GM13977 (cell line): ENCODE measurements at places on chromosomes 5 and 9.
A peak's percentile ranks its signal among the peaks of the same experiment; 100 is the strongest.

DNA sequence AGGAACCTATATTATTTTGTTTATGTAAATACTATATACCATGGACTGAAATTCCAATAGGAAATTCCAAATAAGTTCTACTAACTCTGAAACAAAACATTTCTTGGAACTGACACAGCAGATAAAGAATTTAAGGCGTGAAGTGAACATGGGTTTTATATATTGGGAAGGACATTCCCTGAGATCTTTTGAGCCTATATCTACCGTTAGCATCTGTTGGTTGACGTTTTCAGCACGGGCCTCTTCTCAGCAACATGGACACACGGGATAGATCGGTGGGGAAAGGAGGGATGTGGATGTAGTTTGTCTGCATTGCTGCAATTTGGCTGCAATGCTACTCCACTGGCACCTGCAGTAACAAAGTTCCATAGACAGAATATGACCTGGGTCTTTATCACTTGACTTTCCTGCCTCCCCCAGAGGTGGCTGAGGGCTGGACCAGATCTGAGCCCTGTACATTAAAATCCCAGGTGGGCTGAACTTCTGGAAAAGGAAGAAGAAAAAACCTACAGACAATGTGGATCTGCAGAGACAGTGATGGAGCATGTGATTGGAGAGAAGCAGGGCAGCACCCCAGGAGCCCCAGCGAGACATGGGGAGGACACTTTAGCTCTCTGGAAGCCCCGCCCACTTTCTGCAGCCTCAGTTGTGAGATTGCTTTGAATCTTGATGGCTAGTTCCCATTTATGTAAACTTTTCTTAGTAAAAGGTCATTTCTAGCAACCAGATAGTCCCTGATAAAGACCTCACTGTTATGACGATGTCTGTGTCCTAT, 91.2 kb upstream of the CPEB4 start:
- no peak for DNase-seq

GRCh38 chr5:132746954-132747615, at the start of gene CCNI2:
Gene CCNI2 (plus strand): TSS chr5:132747426. CDS start chr5:132747496, 70 bp downstream.
- DNase-seq, result peak; percentile 76

- no peak for DNase-seq
Observed at GRCh38 chr9:11966786-11967185, 726.4 kb upstream of the TYRP1 start.

- no peak for DNase-seq
Observed at GRCh38 chr9:92761686-92762085, 2.9 kb downstream of the BICD2 start.

DNA sequence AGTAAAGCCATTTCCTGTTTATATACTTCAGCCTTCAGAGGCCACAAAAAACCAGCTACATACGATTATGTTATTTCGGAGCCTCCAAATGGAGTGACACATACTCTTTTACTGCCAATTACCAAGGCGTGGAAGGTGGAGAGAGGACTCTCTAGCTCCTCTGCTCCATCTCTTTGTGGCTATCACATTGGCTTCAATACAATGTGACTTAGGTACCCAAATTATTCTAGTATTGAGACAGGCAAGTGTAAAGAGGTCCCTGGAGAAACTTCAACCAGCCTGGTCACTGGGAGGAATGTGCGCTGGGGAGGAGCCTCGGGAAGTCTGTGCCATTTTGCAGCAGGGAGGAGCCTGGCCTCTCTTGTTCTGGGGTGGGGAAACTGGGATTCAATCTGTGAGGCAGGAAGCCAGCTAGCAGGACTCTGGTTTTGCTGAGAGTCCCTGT, 85.8 kb upstream of the TAS2R1 start:
- no peak for DNase-seq

GRCh38 chr5:139912158-139912557, 116.5 kb downstream of the PSD2 start:
- DNase-seq, result no peak

DNA sequence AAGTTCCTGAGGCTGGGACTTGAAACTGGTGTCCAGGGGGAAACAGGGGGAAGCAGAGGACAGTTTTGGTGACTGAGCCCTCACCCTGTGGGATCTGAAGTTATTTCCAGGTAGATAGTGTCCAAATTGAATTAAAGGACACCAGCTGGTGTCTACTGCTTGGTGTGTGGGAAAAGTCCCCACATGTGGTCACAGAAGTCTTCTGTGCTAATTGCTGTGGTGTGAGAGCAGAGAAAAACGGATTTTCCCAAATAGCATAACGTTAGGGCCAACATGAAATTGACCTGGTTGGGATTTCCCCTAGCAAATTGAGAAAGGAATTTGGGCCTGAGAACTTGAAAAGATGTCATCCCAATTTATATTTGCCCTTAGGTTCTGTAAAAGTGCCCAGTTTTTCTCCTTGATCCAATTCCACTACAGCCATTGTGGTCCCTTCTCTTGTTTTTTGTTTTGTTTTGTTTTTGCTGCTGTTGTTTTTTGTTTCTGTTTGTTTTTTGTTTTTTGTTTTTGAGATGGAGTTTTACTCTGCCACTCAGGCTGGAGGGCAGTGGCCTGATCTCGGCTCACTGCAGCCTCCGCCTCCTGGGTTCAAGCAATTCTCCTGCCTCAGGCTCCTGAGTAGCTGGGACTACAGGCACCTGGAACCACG, 5.6 kb upstream of the STARD4 start:
- DNase-seq, result no peak

DNA sequence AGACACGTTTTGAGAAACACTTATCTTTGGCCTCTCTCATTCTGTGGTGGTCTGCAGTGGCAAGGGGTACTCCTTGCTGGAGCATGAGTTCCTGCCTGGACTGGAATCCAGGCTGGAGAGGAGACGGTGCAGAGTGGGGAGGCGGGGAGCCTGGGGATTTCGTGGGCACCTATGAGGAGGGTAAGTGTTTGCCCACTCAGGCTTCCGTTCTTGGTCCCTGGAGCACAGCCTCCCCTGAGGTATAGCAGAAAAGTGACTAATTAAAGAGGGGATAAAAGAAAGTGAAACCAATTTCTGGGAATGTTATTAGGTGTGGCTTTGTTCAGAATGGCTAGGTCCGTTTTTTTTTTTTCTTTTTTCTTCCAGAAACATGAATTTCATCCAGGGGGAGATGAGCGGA, 90.8 kb downstream of the ARHGAP26 start:
- DNase-seq, result no peak

- DNase-seq, result peak; percentile 42
Observed at GRCh38 chr5:463952-464351, 21.0 kb downstream of the EXOC3 start.

DNA sequence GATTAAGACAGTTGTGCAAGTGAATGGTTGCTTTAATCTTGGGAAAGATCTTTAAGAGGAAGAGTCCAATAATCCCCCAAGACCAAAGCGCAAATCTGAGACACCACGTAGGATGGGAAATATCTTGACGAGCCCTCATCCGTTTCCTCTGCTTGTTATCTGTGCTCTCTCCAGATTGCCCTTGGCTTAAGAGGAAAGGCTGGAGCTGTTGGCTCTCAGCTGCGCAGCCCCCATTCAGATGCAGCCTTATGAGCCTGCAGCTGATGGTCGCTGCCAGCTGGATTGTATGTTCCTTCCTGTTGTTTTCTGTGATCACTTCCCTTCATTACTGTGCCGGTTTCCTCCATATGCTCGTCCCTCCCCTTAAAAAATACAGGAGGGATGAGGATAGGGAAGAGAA, 47.7 kb downstream of the PWWP2A start:
- no peak for DNase-seq

DNA sequence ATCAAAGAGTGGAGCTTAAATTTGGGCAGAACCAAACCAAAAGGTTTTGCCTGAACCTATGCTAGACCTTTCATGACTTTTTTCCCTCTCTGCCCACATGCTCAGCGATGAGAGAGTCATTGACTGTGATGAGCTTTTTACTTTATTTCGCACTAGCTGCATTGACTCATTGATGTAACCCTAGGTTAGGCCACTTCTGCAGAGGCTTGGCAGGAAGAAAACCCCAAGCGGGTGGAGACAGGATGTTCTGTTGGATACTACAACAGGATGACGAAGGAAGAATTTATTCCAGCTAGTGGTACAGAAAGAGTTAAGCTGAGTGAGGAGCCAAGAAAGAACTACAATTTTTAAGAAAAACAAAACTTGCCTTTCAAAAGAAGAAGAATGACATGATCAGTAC, 18.4 kb downstream of the AGXT2 start:
- DNase-seq, result no peak

- no peak for DNase-seq
Observed at GRCh38 chr5:90308787-90309585, 100.6 kb downstream of the CETN3 start.

- no peak for DNase-seq
Observed at GRCh38 chr5:151665613-151666012, 21.1 kb downstream of the SPARC start.

DNA sequence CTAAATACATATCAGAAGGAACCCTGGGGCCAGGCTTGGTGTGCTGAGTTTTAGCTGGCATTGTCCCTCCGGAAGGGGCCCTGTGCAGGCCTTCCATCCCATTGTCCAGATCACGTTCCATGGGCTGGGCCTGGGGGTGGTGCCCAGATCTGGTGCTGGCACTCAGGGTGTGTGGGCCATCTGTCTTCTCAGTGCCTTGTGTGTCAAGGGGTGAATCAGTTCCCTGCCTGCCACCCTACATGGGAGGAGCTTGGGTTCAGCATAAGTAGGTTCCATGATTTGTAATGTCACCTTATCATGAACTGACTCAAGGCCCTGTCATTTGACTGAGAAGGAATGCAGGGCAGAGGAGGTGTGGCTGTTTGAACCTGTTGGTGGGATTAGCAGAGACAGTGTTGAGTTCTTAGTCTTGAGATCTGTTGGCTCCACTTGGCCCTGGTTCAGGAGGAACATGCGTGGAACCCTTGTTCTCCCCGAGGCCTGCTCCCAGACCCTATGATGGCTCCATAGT, 176.8 kb downstream of the MACROH2A1 start:
- no peak for DNase-seq

DNA sequence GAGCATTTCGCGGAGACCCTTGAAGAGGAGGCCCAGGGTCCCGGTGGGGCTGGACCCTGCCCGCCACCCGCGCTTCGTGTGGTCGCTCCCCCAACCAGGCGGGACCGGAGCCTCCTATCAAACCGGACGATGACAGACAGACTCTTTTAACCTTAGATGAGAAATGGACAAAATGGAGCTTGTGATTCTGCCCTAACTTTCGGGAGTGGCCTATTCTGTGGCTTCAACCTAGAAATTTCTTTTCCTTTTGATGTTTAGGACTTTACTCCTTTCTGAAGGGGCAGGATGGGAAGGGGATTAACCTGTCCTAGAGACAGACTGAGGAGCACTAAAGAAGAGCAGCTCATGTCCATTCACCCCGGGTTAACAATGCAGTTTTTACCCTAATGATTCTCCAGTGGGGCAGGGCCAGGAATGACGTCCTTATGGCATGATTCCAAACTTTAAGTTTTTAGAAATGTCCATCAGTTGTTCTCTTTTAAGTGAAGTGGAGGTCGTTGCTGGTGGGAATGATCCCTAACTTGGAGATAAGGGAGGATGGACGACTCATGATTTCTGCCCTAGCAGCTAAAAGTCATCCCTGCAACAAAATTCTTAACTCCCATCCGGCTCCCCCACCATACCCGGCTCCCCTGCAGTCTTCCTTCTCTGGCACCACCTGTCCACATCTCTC, 1.0 kb downstream of the NIPSNAP3A start:
- DNase-seq, result no peak

DNA sequence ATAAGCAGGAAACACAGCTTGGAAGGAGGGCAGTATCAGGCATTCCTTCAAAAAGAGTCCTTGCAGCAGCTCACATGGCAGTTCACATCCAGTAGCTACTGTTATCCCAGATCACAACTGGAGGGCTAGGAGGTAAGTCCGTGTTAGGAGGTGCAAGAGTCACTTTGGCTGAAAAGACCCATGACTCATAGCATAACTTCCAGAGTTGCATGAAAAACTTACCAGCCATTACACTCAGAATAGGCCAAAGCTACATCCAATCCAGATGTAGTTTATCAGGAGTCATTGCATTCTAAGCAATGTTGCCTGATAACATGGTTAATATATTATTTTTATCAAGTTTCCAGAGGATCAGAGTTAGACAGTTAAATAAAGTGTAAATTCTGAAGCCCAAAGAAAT, 1126.4 kb upstream of the SEMA6A start:
- no peak for DNase-seq

DNA sequence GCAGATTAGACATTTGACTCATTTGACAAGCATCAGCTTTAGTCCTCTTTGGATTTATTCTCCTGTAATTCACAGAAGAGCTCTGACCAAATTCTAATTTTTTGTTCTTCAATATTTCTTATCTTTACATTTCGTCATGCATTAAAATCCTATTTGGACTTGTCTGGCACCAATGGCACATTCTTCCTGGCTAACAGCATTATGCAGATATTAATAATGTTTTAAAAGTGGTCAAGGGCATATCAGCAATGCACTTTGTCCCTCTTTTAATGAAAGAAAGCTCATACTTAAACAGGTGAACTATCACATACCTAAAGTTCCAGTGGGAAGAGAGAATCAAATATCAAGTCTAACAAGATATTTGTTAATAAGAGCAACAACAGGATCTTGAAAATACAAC, 270.4 kb downstream of the ARL15 start:
- no peak for DNase-seq

DNA sequence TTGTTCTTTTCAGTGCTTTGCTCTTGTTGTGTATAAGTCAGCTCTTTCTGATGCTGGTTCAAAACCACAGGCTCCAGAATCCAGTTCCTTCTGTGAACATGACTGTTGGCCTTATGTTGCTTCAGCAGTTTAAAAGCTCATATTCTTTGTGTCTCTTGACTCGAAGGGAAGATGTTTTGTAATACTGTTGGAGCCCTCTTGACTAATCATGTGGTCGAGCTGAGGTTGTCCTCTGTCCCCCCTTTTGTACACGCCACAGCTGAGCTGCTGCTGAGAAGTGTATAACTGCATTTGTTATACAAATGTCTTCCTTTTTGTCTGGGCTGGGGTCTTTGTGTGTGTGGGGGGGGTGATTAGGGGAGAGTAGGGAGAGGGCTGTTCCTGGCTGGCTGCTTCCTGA, 35.8 kb downstream of the SLC36A1 start:
- no peak for DNase-seq

DNA sequence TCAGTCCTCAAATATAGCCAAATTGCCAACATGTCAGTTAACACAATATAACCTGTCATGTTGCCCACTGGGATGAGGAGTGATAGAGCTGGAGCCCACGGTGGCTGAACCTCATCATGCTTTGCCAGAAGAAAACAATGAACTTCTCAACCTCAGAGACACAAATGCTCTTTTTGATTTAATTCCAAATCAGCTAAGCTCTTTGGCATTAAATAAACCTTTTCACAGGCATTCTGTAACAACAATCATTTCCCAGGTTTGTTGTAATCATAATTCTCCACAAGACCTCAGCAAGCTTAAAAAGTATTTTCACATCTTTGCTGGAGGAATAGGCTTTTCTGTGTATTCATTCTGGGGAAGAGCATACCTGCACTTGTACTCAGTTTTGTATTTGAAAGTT, 830.9 kb downstream of the MAT2B start:
- DNase-seq, result no peak

GRCh38 chr9:98330831-98331230, 75.4 kb upstream of the TBC1D2 start:
- no peak for DNase-seq

DNA sequence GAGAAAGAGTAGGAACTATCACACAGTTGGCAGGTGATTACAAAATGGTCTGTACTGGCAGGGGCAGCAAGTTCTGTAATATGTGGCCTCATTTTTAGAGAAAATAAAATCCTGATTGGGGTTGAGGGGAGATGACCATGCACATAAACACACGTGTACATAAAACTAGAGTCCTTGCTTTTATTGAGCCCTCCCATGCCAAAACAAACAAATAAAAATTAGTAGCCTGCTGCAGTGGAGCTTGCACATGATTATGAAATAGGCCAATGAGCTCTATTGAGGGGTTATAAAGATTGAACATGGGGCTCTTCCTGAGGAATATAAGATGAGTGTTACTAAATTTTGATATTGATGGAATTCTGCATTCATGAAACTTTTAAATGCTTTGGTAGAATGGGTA, 248.4 kb downstream of the ELAVL2 start:
- no peak for DNase-seq
